ENCODE measurements at places on chromosomes 12 and 14. TPM values are rescaled to one million over a fixed set of nuclear protein-coding genes. Genes with fewer than 3 reads are reported as not detected.
A peak's percentile ranks its signal among the peaks of the same experiment; 100 is the strongest.

Gene GPX2
- total RNA-seq = 4.3 TPM

Gene RNU4-1
- under 0.01 TPM for total RNA-seq

GRCh38 chr12:12747278-12747677 lies 30.1 kb downstream of the CDKN1B start:
- DNase-seq = no peak

DNA sequence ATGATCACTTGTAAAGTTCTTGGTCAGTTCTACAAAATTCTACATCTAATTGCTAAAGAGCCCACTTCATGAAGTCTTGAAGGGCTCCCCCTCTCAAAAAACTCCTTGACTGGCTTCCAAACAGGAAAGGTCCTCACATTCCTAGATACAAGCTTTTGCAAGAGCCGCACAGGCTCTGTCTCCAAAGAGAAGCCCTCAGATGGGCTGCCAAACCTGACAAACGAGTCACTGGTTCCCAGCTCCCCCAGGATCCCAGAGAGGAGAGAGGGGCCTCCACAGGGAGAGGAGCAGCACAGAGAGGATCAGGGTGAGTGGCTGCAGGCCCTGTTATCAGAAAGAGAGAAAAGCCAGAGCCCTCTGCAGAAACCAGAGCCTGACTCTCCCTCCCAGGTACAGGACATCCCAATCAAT lies 5.8 kb downstream of the NID2 start:
- no peak for DNase-seq

DNA sequence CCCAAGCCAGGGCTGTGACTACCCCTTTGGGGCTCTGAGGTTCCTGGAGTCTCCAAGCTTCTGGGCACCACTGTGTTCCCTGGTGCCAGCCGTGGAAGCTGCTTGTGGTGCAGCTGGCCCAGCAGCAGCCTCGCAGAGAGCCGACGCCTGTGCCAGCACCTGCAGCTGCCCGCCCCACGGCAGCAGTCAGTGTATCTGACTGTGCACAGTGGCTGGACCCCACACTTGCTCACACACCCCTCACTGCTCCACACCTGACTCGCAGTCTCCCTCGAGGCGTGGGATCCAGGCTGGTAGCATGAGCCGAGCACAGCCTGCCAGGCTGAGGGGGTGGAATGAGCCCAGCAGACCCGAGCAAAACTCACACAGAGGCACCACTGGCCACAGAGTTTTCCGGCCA lies 325.2 kb downstream of the PCNX1 start:
- no peak for DNase-seq

DNA sequence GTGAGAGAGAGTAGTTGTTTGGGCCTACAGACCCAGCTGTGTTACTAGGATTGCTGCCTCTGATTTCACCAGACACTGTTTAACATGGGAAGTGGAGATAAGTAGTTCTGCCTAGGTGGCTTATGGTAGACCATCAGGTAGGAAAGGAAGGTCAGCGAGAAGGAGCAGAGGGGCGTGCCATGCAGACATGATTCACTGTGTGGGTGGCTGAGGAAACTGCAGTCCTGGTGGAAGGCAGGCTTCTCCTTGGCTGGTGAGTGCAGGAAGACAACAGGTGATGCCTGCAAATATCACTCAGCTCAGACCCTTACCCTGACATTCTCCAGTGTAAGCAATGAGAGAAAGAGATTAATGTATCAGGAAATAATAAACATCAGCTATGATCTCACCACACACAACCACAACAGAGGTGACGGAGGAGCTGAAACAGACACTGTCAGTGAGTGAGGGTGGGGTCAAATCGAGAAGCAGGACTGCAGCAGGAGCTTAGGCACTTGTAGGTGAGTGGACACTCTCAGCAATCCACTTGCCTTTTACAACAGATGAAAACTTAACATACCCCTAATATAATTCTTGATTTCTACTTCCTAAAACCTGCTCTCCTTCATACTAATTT lies 2.1 kb upstream of the PRR4 start:
- peak; percentile 7 for DNase-seq

DNA sequence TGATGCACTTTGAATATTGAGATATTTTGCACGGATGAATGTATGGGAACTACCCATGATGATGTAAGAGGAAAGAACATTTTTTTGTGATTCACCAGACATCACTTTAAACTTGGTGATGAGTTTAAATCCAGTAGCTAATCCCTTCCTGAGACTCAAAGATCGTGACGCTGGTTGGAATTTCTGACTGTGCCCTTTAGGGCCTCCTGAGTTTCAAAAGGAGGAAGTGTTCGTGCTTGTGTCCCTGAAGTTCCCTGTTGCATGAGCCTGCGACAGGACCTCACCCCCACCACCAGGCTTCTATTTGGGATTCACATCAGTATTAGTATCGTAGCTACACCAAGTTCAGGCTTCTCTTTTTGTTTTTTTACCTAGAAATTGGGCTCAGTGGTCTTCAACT lies 18.6 kb upstream of the RIN3 start:
- DNase-seq = no peak

DNA sequence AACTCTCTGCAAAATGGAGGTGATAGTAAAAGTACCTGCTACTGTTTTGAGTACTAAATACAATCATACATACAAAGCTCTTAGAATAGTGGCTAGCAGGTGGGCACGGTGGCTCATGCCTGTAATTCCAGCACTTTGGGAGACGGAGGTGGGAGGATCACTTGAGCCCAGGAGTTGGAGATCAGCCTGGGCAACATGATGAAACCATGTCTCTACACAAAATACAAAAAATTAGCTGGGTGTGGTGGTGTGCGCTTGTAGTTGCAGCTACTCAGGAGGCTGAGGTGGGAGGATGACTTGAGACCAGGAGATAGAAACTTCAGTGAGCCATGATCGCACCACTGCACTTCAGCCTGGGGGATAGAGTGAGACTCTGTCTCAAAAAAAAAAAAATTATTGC lies 28.8 kb upstream of the APPL2 start:
- DNase-seq = no peak

- DNase-seq = peak; percentile 69
These were observed 51.7 kb upstream of the DDX11 start for GRCh38 chr12:31021809-31022494.

Gene XPOT
- 53.0 TPM for total RNA-seq

- peak; percentile 39 for DNase-seq
These were observed 177.6 kb upstream of the LRIG3 start for GRCh38 chr12:59097876-59098275.

Gene NEUROD4
- total RNA-seq = not detected

GRCh38 chr14:68416171-68416570 lies 376.7 kb downstream of the ZFP36L1 start:
- DNase-seq = no peak

DNA sequence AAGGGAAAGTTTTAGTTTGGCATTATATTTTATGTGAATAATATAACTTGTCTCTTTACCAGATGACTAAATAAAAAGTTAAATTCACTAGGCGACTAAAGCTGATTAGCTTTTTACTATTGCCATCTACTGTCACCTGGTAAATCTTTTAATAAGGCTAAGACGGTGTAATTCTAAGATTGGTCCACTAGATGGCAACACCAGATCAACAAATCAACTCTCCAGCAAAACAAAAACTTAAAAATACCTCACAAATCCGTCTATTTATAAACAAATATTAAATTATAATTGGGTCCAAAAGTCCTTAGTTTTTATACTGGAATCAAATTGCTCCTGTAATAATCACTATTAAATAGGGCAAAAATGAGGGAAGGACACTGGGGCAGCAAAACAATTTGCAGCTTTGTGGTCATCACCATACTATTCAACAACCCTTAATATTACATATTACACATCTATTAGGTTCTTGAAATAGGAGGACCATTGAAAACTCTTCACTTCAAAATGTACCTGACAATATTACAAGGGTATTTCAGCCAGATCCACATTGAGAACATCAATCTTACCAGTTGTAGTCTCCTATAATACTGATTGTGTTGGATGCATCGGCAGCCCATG lies 47.9 kb downstream of the GALC start:
- DNase-seq = peak; percentile 66

- DNase-seq = no peak
These were observed 1165.4 kb downstream of the TMEM121 start for GRCh38 chr14:106691601-106692291.

Gene ITGB7
- total RNA-seq = 3.4 TPM

DNA sequence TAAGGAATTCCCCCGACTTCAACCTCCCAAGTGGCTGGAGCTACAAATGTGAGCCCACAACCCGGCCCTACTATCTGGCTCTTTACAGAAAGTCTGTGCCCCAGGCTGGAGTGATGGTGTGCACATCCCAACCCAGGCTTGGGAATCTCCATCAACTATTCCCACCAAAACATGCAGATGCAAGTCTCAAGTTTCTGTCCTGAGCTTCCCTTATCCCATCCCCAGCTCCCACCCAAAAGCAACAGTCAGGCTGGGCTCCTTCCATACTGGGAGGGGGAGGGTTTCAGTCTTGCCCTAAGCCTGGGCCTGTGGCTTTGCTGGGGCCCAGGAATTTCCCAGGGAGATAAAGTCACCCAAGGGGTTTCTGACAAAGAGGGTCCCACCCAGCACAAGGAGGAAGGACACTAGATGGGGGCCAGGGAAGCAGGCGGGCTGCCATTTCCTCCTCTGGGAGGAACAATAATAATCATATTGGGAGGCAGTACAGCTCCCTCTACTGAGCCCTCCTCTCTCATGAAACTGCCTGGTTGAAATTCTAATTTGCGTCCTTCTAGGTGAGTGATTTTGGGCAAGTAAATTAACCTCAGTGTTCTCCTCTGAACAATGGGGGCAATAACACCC lies 8.0 kb downstream of the SLC8B1 start:
- DNase-seq = no peak

GRCh38 chr12:96401076-96401871 lies 1.0 kb upstream of the CDK17 start:
- peak; percentile 81 for DNase-seq

Gene MYO1H
- not detected for total RNA-seq

- no peak for DNase-seq
These were observed 21.8 kb upstream of the TMEM132C start for GRCh38 chr12:128245121-128245520.

DNA sequence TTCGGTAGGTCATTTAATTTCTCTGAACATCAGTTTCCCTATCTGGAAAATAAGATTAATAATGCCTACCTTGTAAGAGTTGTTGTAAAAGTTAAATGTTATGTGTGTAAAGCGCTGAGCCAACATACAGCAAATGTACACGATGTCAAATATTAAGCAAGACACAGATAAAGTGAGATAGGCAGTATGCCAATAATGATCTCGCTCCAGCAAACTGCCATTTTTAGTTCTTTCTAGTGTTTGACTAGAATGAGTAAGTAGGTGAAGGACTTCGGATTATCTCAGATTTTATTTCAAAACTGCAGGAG lies 840 bp downstream of the DHRS7 start:
- DNase-seq = no peak

DNA sequence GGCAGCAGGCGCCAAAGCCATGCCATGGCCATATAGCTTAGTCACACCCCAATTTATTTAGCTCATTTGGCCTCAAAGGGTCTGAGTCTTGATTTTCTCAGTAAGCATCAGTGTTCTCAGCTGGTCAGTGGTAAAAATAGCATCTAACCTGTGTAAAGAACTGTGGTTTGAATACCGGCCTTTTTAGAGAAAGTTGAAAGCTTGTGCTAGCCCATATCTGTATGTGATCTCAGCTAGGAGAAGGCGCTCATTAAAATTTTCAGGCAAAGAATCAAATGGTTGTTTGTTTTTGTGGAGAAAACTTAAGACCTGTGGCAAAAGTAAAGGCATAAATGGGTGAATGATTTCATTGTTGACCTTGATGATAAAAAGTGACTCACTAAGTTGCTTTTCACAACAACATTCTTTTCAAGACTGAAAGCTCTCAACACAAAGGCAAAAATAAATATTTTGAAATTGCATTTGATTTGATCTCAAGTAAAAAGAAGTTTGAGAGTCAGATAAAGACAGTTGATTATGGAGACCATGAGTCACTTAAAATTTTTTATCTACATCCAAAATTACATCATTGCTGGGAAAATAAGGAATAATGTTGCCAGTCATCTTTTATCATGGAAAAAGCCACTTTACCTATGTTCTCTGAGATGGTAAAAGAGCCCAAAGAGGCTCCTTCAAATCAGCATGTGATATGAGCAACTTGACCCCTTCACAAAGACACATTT lies 128.5 kb upstream of the RGS6 start:
- peak; percentile 92 for DNase-seq

GRCh38 chr14:85533023-85533860 lies 3.3 kb downstream of the FLRT2 start:
- DNase-seq = peak; percentile 7

DNA sequence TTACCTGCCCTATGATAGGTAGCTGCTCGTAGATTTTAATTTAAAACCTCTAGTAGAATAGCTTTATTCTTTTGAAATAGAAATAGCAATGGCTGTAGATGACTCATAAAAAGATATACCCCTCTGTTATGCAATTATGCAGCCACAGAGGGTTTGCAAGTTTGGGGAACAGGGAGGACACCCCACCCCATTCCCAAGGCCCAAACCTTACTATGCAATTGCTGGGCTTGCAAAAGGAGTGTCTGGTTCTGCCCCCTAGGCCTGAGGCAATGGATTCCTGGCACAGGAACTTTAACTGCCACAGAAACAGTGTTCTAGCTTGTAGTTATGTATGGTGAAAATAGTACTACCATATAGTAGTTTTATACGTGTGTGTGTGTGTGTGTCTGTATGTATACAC lies 403.3 kb downstream of the ADAMTS20 start:
- DNase-seq = no peak

DNA sequence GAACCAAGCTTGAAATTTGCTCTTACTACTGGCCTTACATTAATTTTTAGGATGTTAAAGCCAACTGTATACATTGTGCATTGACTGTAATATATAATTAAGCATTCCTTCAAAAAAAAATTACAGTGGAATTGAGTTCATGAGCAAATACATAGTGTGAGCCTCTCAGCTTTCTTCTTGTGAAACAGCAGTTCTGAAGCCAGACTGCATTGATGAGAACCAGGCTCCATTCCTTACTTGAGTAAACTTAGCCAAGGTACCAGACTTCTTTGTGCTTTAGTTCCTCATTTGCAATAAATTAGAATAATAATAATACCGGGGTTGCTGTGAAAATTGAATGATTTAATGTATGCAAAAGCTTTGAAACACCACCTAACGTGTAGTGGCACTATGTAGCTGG lies 169.5 kb downstream of the ANO4 start:
- no peak for DNase-seq

DNA sequence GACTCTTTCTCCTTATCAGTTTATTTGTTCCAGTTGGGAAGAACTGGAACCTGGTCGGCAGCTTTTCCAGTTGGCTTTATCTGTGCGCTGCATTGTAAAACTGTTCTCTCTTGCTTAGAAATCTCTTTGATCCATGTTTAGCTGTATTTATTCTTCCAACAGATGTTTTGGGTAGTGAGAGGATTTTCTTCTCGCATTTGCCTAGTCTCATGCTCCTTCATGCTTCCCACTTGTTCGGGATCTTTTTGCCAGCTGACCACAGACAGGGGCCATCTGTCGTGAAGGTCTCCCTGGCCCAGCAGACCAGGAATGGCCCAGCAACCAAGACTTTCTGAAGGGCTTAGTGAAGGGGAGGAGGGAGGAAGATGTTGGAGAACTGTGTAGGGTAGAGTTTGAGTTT lies 21.6 kb downstream of the NTF3 start:
- DNase-seq = no peak

Gene POLE2
- total RNA-seq = 38.6 TPM

Measured in PC-3 (cell line).